Nephron progenitor cell (in vitro differentiated cells): ENCODE measurements at places on chromosomes 12 and 14.

DNA sequence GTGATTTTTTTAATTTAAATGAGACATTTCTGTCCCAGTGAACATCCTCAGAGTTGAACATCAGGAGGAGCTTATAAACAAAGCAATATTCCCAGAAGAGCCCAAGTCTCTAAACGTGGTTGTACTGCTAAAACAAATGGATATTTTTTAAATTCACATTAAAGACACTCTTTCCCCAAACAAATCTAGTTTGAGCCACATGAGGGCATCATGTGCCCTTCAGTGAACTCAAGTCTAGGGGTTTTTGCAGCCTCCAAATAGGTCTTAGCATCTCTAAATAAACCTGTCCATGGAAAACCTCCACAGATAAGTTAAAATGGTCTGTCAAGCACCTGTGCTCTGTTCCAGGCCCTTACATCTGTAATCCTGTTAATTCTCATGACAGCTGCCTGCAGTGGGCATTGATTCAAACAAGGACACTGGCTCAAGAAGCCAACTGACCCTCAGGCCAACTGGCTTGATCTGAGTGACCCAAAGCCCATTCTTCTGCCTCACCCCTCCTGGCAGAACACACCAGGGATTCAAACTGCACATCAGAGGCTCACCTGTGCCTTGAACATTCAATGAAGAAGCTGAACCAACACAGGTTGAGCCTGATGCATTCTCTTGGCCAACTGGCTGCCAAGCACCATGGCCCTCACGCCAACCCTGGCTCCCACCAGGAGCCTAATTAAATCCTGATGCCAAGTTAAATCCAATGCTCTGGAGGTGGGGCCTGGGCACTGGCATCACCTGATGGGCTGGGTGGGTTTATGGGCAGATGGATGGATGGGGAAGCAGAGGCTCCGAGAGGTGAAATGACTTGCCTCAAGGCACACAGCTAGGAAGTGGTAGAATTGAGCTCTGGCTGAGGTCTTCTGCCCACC is 8.6 kb downstream of the ISCU start:
- DNase-seq, result no peak

GRCh38 chr14:26281280-26281998 is 316.4 kb downstream of the NOVA1 start:
- no peak for DNase-seq

GRCh38 chr12:1174659-1175058 is 183.6 kb downstream of the ERC1 start:
- DNase-seq, result no peak

DNA sequence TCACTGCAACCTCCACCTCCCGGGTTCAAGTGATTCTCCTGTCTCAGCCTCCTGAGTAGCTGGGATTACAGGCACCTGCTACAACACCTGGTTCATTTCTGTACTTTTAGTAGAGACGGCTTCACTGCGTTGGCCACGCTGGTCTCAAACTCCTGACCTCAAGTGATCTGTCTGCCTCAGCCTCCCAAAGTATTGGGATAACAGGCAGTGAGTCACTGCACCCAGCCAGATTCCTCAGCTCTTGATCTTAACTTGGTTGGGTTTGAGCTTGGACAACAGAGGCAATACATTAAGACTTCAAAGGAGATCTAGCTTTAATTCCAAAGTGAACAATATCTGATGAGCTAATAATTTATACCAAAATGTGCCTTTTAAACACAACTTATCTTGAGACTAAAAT is 5.6 kb downstream of the DAZAP2 start:
- DNase-seq, result no peak

DNA sequence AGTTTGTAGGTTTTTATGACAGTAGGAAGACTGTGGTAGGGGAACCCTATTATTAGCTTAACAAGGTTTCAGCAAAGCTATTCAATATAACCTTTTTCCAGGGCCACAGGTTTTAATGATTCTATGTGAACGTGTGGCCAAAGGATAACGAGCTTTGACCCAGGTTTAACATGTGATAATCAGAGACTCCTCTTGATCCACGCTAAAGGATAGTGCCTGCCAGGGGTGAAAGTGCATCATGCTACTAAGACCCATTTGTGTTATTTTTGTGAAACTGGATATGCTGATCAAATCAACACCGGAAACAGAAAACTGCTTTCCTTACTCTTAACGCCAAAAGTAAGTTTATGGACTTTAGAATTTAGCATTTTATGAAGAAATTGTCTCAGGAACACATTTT is 909 bp upstream of the TAOK3 start:
- no peak for DNase-seq

DNA sequence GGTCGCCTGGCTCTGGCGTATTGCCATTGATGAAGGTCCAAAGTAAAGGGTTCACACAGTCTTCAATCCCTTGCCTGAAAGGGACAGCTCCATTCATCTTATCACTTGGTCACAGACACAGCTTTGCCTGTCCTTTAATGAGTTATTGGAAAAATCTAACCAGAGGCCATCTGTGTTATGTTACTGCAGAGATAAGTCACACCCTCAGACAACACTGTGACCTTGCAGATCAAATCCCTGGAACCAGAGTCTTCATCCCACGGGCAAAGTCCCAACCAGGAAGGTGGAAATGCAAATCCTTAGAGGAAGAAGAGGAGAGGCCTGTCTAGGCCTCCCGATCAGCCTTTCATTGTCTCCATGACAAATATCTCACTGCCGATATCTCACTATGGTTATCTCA is 68.3 kb upstream of the SCN8A start:
- DNase-seq, result no peak

GRCh38 chr14:79354336-79354735 is 857.0 kb downstream of the DIO2 start:
- no peak for DNase-seq

GRCh38 chr14:23483236-23483854 is 13.8 kb downstream of the NGDN start:
- peak; percentile 63 for DNase-seq

GRCh38 chr12:27237790-27238771 is 6.0 kb upstream of the STK38L start:
- no peak for DNase-seq

DNA sequence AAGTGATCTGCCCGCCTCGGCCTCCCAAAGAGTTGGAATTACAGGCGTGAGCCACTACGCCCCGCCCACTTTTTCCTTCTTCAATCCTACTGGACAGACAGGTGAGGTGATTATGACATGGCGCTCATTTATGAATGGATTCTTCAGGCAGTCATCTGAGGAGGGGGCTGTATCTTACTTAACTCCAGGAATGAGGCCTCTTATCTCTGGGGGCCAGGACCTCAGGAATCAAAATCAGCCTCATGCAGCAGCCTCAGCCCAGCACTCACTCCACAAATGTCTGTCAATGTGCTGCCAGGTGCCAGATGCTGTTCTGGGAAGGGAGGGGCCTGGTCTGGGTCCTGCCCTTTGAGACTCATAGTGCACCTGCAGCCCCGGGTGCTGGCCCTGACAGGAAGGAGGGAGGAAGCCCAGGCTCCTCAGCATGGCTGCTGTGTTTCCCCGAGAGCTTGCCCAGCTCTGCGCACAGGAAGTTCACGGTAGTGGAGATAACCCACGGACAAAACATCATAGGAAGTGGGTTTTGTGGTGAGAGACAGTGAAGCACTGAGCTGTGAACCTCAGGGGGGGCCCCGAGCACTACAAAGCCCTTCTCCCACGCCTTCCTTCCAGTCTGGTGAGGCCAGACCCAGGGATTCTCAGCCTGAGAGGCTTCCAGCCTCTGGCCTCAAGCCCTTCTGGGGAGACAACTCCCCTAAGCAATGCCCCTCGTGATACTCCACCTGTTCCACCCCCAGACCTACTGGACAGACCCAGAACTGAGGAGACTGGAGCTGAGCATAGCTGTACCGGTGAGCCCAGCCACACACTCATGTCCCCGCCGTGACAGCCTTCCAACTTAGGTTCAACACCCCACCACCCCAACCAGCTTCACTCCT is 22.3 kb downstream of the GALNT6 start:
- no peak for DNase-seq

DNA sequence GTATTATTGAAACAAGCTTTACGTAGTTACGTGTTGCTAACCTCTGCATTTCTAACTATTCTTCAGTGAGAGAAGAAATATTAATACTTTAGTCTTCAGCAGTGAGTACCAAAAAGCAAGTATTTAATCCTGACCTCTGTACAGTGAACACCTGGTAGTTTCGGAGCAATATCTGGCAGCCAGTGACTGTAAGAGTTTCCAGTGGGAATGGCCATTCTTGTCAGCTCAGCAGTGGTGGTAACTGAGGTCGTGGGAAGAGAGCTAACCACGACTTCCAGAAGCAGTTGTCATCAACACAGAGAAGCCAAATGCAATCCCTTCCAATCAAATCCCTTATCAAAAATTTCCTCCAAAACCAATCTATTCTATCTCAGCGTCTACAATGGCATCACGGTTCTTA is 1500.2 kb upstream of the FLRT2 start:
- DNase-seq, result no peak

- DNase-seq, result no peak
These were observed 55.3 kb downstream of the VCPKMT start for GRCh38 chr14:50060871-50061663.

DNA sequence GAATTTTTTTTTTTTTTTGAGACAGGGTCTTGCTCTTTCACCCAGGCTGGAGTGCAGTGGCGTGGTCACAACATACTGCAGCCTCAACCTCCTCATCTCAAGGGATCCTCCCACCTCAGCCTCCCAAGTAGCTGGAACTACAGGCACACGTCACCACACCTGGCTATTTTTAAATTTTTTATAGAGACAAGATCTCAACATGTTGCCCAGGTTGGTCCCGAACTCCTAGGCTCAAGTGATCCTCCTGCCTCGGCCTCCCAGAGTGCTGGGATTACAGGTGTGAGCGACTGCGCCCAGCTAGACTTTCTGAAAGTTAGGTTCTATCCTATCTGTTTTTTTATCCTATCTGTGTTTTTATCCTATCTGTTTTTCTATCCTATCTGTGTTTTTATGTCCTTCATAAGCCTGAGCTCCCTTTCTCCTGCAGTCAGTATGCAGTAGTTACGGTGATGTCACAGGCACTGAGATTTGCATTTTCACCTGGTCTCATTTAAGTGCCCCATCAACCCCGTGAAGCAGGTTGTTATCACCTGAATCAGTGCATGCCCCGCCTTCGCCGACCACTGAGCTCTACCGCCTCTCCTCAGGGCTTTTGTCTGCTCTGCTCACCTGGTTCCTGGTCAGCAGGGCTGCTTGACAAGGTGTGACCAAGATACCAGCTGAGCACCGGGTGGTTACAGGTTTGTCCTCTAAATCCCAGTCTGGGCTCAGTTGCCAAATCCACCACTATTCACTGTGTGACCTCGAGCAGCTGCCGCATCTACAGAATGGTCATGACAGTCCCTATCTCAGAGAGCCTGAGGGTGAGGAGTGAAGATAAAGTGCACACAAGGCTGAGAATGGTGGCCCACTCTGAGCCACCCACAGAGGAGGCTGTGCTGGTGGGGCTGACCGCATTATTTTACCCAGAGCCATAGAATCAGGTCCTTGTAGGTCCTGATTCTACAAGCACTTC is 33.1 kb downstream of the SYNDIG1L start:
- no peak for DNase-seq

DNA sequence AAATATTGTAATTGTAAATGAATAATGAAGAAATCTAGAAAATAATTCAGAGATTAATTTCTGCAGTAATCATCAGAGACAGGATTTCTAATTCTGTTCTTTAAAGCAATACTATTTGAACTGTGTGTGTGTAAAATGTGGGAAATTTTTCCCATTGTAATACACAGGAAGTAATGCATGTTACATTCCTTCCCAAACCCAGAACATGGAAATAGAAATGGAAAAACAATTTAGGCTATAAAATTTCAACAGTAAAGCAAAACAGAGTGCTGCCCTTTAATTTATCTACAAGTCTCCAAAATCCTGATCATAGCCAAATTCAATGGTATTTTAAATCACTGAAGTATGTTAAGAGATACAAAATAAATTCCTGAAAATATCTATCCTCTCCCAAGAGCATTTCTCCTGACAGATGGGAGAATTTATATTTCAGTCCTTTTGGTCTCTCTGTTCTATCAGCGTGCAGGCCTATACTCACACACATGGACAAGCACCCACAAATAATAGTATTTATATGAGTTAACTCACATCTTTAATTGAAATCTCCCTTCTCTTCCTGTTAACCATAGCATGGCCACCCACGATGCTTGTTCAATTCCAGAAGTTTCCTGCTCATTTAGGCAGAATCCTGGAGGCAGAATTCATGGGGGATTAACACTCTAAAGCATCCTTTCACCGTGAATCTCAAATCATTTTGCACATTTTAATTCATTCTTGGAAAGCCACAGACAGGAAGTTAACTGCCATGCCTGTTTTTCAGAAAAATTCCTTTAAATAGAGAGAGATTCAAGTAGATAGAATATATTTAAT is 1465.4 kb upstream of the FLRT2 start:
- DNase-seq, result no peak

DNA sequence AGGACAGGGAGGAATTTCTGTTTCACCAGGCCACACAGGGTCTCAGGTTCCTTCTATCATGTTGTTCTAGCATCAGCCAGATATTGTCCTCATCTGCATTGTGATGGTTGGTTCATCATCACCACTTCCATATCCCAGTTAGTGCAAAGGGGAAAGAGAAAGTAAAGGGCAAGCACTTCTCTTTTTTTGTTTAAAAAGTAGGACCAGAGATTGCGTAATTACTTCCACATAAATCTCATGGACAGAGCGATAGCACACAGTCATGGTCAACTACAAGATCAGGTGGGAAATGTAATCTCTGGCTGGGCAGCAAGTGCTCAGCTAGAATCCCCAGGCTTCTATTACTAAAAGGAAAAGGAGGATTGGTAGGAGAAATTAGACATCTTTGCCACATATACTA is 155.1 kb downstream of the KIF21A start:
- DNase-seq, result no peak

GRCh38 chr12:90515199-90516175 is 439.5 kb downstream of the CCER1 start:
- DNase-seq, result no peak

DNA sequence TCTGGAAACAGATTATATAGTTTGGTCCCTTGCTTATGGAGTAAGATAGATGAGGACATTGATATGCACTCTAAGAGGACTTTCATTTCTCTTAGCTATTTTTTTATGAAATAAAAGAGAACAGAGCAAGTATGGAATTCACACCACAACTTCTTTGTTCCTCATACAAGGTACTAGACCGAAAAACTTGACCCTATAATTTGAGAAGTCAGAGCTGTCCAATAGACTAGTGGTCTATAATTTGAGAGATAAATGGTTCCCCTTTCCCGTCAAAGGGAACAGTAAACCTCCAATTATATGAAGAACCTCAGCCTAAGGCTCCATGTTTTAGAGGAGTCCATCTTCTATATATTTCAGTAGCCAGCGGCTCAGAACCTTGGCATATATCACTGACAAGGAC is 58.5 kb upstream of the HIF1A start:
- DNase-seq, result no peak

DNA sequence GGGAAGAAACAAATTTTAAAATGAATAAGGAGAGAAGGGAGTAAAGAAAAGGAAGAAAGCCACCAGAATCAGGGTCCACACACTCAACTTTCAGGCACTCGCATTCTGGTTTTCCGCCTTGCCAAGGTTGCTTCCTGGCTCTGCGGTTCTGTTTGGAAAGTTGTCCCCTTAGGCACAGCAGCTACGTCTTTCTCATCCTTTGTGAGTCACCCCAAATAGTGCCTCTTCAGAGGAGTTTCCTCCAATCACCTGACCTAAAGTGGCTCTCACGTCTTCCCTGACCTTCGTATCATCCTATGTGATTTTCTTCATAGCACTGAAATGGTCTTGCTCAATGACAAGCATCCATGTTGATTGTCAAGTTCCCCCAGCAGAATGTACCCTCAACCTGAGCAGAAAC is 99.5 kb upstream of the TMCC3 start:
- no peak for DNase-seq
